ENCODE measurements at places on chromosomes 3 and 15. TPM values are rescaled to one million over a fixed set of nuclear protein-coding genes. Genes with fewer than 3 reads are reported as not detected.

RHO gene
- total RNA-seq = not detected

STAC gene
- total RNA-seq = 22.9 TPM

- H3K36me3 ChIP-seq = 0 out of 2 replicates have a peak, but pooled peaks cover 2% of the 10 kb centered on the region
- no peak overlapping the region for H3K27ac ChIP-seq
- no peak for DNase-seq
- no peaks in the 10 kb centered on the region for H3K4me1 ChIP-seq
Observed at GRCh38 chr15:90212221-90213098, 11.3 kb downstream of the SEMA4B start.

- H3K36me3 ChIP-seq = peaks cover 5% of the 10 kb centered on the region
- DNase-seq = no peak
- no peaks in the 10 kb centered on the region for H3K4me1 ChIP-seq
- no peak overlapping the region for H3K27ac ChIP-seq
Observed at GRCh38 chr3:5583920-5584319, 396.4 kb downstream of the EDEM1 start.

DNA sequence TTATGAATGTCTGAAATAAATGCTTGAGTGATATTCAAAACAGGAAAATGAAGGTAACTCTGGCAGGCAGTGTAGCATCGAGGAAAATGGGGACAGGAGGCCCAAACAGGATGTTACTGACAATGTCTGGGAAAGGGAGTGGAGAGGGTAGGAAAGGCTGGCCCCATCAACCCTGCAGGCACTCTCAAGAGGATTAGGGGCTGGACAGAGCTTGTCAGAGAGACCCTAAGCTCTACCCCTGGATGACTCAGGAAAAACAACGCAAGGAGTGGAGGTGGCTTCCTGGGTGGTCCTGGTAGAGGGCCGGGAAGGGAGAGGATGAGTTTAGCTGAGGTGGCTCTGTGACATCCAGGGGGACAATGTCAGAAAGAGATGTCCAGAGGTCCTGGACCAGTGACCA is 106.0 kb downstream of the RYK start:
- H3K4me3 ChIP-seq = no peak overlapping the region
- no peaks in the 10 kb centered on the region for H3K4me1 ChIP-seq
- no peaks in the 10 kb centered on the region for H3K27me3 ChIP-seq

- no peaks in the 10 kb centered on the region for H3K4me1 ChIP-seq
- no peak overlapping the region for H3K4me3 ChIP-seq
- H3K27me3 ChIP-seq = no peaks in the 10 kb centered on the region
- no peaks in the 10 kb centered on the region for H3K36me3 ChIP-seq
- no peak overlapping the region for H3K27ac ChIP-seq
Observed at GRCh38 chr3:107989661-107990060, 101.2 kb downstream of the CD47 start.

GRCh38 chr3:30294241-30294667 is 312.1 kb upstream of the TGFBR2 start:
- H3K4me1 ChIP-seq = peaks cover 13% of the 10 kb centered on the region
- no peak overlapping the region for H3K4me3 ChIP-seq
- H3K27me3 ChIP-seq = no peaks in the 10 kb centered on the region
- peak; percentile 18 for DNase-seq
- H3K36me3 ChIP-seq = no peaks in the 10 kb centered on the region

Data from GM23338 (cell line).